Stimulated activated CD8-positive, alpha-beta memory T cell treated with anti-CD3 and anti-CD28 coated beads, Interleukin-7, amount 100 ng/mL, for 1 hour (primary cell): ENCODE measurements at places on chromosomes 3 and 15.

GRCh38 chr3:12224181-12225147 lies 64.4 kb upstream of the PPARG start:
- DNase-seq, result no peak

GRCh38 chr3:42080453-42080872 lies 10.7 kb upstream of the TRAK1 start:
- no peak for DNase-seq

DNA sequence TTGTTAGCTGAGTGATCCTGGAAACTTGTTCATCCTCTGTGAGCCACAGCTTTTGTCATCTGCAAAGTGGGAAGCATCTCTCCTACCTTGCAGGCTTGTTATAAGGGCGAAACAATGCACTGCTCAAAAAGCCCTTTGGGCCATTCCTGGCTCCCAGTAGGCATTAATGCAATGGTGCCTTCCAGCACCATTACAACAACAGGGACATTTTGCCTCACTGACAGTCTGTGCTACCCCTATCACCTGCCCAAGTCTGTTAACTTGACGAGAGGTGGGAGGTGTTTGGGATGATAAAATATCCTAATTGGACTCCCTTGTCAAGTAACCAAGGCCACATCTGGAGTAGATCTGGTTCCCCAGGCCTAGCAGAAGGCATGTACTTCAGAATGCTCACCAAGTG lies 44.2 kb downstream of the ZDHHC3 start:
- DNase-seq, result no peak

- no peak for DNase-seq
These were observed 217.5 kb upstream of the ROPN1 start for GRCh38 chr3:124209426-124209825.

GRCh38 chr3:33046521-33046920 lies 50.4 kb downstream of the GLB1 start:
- DNase-seq, result no peak

DNA sequence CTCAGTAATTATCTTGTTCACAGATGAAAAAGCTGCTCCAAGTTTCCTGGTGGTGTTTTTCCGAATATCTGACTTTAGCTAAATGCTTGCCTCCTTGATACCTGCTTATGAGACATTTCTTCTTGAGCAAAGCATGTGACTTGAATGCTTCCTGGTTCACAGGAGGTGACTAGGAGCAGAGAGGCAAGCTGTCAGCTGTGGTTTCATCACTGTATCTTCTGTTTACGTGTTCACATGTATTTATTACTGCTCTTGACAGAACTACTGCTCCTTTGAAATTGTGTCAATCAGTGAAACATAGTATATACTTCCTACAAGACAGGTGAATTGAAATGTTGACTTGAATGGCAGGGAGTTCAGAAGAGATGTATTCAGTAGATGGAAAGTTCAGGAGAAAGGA lies 8.9 kb upstream of the SPPL2A start:
- DNase-seq, result no peak

DNA sequence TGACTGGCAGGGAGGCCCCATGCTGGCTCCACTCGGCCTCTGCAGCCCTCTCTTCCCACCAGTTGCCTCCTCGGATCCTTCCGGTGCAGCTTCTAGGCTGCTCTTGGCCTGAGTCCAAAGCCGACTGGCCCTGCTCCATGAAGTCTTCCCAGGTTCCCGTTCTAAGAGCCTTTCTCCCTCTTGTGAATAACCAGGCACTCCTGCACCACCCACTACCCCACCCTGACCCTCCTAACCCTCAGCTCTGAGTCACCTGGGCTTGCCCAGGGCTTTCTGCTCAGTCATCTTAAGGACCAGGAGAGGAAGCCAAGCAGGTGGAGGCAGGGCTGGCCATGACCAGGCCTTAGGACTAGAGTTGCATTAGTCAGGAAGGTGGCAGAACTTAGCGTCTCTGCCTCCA lies 28.1 kb upstream of the CNBP start:
- no peak for DNase-seq

DNA sequence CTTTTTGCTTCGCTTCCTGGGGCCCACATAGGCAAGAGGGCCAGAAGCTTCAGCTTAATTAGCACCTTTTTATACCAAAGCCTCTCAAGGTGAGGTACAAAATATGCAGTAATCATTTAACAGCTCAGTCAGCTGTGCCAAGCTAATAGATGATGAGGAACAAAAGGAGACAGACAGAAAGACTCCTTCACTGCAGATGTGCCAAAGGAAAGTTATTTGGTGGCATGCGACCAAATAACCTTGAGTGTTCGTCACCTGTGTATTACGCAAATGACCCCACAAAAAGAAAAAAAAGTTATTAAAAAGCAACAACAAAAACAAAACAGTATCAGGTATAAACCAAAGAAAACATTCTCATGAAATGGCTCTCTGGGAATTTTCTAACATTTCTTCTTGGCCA lies 325.8 kb upstream of the IGF1R start:
- no peak for DNase-seq

- DNase-seq, result no peak
These were observed 62.0 kb downstream of the ABHD2 start for GRCh38 chr15:89150287-89150686.

- no peak for DNase-seq
These were observed 3.8 kb downstream of the BHLHE40 start for GRCh38 chr3:4982773-4983738.

- no peak for DNase-seq
These were observed 25.5 kb downstream of the ZNF148 start for GRCh38 chr3:125349556-125350165.

DNA sequence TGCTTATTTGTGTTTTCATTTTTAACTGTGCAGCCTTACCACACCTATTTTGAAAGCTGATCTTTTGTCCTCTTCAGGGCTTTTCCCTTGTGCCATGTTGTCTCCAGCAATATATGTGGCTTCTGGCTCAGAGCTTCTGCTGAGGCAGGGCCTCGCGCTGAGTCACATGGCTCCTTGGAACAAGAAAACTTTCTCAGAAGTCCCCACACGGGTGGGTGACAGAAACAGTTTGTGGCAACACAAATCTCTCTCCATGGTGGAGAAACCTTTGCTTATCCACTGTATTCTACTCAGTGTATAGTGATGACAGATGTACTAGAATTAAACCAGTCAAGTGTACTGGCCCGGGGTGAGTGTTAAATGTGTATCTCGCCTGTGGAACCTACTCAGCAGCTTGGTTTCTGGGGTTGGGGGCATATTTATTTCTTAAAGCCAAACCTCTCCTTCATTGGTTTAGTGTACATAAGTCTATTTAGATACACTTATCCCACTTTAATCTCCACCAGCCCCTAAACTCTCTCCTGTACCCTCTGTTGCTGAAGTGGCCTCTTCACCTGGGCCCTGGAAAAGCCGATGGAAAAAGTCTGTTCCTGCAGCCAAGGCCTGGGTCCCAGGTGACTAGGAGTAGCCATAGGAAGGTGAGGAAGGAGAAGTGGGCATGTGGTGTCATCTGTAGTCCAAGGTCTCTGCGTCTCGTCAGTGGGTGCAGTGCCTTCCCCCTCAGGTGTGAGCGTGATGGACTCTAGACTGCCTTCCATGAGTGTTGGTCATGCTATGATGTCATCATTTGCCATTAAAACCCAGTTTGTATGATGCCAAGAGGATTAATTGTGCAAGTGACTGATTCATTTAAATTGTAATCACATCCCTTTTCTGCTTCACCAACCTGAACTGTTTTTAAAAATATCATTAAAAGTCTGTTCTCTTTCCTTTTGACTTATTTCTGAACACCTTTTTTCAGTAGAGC lies 3.2 kb upstream of the FBXL22 start:
- no peak for DNase-seq

- no peak for DNase-seq
These were observed 45.0 kb downstream of the SOX2 start for GRCh38 chr3:181756645-181757297.

DNA sequence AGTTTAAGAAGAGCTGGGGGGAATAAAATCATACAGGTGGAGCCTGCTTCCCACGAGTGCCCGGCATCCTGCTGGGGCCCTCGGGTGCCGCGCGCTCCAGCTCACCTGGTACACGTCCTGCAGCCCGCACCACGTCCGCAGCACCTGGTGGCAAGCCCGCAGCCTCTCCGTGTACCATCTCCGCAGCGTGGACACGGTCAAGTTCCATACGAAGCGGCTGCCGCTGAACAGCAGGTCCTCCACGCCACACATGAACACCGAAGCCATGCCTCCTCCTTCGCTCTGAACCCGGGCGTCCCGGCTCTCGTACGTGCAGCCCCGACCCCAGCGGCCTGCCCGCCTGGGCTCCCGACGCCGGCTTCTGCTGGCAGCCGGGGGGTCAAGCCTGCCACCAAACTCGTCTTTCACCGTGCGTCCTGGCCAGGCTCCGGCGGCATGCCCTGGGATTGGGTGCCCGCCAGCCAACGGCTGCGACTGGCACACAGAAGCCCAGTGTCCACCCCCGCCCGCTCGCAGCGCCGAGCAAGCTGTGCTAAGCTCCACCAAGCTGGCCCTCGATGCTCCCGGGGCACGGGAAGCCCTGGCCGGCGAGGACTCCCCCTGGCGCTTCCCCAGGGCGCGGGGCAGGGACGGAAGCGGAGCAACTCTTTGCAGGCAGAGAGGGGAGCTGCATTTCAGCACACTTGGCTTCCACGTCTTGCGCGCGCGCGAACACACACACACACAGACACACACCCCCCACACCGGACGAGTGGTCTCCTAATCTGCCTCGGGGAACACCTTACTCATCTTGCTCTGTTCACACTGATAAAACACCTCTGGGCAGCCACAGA lies at the start of gene FRMD4B:
TSS of gene FRMD4B (minus strand) at position 366 of the 833 bp plus-strand sequence. CDS start at position 267, 99 bp downstream.
- DNase-seq, result no peak

DNA sequence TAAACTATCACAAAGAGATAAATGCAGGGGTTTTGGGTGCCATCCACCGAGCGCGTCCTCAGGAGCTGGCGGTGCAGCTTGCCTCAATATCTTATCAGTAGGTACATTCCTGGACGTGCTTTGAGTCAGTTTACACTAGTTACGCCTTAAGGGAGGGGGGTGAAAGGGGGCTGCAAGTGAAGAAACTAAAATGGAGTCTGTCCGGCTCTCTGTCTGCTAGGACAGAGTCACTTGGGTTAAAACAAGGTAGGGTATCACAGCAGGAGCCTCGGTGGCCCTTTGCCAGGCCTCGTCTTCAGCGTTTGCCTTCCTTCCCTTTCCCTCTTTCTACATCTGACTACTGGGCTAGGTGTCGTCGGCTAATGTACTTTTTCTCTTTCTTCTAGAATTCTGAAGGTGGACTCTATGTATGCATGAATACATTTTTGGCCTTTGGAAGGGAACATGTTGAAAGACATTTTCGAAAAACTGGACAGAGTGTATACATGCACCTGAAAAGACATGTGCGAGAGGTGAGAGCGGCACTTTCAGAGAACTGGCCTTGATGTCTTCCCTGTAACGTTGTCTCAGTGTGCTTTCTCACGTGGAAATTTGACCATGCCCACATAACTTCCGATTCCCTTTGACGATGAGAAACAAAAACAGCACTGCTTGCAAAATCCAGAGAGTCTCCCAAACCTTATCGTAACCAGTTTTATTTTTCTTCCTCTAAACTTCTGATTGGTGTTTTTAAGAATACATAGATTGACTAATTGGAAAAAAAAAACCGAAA lies 28.8 kb downstream of the USP13 start:
- DNase-seq, result no peak

GRCh38 chr15:41115652-41116115 lies 396 bp downstream of the INO80 start:
- peak; percentile 32 for DNase-seq

GRCh38 chr15:75455982-75456531 lies 4.6 kb upstream of the SIN3A start:
- DNase-seq, result peak; percentile 25

DNA sequence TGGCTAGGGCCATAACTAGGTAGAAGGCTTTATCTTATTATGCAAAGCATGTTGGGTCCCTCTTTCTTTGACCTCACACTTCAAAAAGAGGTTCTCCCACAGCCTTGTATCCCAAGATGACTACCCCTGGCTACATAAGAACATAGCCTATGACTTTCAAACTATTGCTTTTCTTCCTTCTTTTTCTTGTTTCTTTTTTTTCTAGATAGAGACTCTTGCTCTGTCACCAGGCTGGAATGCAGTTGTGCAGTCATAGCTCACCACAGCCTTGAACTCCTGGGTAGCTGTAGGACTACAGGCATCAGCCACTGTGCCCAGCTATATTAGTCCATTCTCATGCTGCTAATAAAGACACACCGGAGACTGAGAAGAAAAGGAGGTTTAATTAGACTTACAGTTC lies 47.2 kb downstream of the DIPK2A start:
- DNase-seq, result no peak
